ENCODE measurements at places on chromosomes 7 and 10.

DNA sequence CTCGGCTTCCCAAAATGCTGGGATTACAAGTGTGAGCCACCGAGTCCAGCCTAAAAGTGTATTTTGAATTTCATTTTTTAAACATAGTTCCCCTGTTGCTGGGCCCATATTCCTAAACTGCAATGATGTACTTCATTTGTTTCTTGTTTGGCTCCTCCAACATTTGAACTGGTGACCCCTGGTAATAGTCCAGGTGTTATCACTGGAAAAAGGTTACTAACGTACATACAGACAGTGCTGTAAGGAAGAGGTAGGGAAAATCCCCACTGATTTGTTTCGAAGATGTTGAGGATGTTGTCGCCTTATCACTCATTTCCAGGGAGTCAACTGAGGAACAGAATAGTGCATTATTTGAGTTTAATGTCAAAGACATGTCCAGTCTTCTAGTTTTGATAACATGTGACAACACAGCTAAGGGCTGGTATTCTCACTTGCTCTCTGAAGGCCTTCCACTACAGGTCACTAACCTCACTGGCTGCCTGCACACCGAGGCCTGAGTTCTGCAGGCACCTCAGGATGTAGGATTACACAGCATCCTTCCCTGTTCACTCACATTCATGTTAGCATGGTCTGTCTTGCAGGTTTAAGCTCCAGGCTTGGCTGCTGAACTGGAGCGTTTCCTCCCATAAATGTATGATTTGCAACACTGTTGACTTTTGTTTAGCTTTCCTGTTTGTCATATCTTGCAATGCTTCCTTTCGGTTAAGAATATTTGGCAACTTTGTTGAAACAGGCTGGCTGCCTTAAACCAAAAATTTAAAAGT is 362.8 kb downstream of the INHBA start:
- DNase-seq: no peak

DNA sequence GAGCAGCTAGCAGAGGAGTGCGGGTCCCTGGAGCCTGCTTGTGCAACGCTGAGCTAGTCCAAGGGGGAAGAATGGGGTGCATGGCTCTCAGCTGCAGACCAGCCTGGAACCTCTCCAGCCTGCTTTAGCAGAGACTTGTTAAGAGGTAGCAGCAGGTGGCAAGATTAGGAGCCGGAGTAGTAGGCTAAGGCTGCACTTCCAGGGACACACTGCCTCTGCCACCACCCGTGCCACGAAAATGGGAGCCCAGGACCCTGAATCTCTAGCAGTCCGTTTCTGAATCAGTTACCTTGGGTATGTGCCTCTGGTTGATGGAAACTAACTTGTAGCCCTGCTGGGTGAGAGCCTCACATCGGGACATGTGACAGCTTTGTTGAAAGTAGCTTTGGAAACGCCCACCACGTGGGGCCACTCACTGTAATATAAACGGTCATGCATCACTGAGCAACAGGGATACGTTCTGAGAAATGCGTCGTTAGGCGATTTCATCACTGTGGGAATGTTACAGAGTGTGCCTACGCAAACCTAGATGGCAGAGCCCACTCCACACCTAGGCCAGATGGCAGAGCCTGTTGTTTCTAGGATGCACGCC is 25.9 kb downstream of the HTRA1 start:
- no peak for DNase-seq

DNA sequence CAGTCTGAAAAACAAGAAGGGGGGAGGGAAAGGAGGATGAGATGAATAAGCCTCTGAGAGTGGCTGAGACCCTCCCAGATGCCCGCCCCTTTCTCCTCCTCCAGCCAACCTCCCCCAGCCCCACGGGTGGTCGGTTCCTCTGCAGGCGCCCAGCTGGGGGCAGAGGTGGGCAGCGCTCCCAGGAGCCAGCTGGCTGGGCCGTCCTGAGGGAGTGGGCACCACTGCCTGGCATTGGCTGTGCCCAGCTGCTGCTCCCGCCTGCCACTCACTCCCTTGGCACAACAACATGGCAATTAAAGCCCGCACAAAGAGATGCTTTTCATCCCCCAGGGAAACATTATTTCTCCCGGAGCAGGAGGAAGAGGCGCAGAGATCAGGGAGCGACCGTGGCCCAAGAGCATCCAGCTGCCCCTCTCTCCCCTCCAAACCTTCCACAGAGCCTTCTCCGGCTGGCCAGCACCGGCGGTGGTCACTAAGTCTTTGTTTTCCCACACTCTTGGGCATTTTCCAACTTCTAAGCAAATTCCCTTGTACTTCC is 107.2 kb downstream of the SPDYE5 start:
- peak; percentile 92 for DNase-seq

GRCh38 chr10:77804371-77804770 is 122.2 kb downstream of the DLG5 start:
- DNase-seq: no peak

- DNase-seq: peak; percentile 73
Observed at GRCh38 chr7:318476-318875, 28.5 kb downstream of the FOXL3 start.

DNA sequence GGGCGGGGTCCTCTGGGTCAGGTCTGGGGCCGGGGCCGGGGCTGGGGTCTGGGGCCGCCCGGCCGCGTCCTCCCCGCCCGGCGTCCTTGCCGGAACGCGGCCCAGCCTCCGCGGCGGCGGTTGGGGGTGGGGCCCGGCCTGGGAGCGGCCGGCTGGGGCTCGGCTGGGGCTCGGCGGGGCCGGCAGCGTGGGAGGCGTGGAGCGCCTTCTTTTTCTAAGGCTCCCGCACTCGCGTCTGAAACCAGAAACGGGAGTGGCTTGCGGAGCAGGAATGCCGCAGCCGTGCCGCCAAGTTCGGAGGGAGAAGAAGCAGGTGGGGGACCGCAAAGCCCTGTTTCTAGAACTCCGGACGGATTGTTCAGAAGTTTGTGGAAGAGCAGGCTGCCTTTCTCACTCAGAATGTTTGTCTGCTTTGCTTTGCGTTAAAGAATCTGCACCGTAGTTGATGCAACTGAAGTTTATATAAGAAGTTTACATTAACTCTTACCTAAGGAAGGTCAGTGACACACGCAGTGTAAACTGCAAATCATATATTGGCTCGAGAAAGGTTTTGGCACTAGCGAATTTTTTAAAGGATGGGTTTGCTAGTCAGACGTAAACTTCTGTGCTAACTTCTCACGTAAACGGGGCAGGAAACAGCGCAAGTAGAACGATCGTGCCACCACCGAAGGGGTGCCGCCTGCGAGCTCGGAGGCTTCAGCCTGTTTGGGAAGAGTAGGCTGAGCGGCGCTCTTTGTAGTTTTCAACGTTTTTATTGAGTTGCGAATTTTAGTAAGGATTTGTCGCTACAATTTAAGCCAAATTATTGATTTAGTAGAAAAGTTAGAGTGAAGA is 729 bp downstream of the DNAJB6 start:
- peak; percentile 91 for DNase-seq

DNA sequence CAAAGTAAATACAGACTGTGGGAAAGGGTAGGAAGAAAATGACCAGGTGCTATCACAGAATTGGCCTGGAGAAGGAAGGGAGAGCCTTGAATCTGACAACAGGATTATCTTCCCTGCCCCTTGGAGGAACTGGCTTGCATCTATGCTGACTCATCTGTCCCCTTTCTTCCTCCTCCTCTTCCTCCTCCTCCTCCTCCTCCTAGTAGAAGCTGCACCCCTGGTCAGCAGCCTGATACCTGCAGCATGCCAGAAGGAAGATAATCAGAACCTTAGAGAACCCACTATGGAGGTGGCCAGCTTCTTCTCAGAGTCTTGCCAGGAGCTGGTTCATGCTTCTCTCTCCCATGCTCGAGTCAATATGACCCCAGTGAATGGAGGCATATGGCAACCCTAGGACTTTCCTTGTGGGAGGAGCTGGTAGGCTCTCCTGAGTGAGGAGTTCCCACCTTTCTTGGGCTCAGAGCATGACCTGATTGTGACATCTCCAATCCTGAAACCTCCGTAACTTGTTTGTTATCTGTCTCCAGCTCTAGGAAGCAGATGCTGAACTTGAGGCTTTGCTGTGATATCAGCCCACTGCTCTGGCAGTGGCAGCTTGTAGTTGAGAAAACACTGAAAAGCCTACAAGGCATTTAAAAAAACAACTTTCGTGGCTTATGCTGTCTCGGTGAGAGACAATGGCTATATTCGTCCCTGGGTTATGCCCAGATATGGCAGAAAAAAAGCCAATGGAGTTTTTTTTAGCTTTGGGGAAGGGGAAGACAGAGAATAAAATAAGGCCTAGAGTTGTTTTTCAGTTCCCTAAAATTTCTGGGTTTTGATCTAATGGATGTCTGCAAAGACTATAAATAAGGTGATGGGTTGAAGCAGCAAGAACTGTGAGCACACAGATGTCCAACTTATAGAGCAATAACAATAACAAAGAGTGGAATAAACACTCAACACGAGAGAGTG is 60.6 kb downstream of the CDHR3 start:
- DNase-seq: no peak

DNA sequence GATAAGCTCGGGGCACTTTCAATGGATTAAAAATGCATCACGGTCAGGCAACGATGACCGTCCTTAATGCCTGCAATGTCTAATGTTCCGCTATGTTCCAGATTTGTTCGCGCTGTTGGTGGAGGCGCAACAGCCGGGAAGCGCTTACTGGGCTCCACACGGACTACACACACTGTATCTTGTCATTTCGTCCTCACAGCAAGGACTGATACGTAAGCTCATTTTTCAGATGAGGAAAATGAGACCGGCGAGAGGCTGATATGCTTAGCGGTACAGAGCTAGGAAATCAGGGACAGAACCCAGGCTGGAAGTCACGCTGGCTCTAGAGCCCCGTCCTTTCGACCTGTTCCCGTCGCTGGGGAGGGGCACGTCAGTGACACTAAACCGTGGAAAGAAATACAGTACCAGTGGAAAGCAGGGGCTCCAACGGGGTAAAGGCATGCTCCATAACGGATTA is 670 bp downstream of the TPK1 start:
- DNase-seq: peak; percentile 65

GRCh38 chr10:86868353-86868752 is 89.1 kb downstream of the MMRN2 start:
- DNase-seq: no peak

DNA sequence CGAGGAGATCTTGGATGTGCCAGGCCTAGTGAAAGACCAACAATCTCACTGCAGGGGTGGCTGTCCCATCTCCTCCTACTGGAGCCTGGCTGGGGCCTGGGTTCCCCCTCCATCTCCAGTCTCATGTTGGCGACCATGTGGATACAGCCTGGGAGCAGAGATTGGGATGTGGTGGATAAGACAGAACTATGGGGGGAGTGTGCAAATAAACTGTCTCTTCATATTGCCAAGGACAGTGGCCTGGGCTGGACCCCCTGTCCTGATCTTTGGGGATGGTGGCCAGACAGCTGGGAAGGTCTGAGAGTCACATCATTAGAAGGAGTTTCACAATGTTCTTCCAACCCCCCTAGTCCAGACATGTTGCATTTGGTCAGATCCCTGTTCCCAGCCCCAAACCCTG is 5.8 kb upstream of the MINDY4 start:
- DNase-seq: no peak

- DNase-seq: no peak
Observed at GRCh38 chr7:153590571-153590970, 461.6 kb upstream of the DPP6 start.

DNA sequence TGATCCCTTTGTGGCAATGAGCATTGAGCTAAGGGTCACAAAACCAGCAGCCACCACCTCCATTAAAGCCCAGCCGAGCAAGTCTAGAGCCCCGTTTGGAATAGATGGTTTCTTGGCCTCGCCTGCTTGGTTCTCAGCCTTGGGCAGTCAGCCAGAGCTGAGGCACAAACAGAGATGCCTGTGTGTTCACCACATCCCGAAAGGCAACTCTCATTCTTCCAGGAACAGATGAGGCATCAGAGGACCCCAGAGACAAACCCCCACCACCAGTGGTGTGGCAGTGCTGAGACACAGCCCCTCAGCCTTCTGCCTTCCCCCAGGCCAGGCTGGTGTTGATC is 203.3 kb upstream of the ZMIZ1 start:
- no peak for DNase-seq

DNA sequence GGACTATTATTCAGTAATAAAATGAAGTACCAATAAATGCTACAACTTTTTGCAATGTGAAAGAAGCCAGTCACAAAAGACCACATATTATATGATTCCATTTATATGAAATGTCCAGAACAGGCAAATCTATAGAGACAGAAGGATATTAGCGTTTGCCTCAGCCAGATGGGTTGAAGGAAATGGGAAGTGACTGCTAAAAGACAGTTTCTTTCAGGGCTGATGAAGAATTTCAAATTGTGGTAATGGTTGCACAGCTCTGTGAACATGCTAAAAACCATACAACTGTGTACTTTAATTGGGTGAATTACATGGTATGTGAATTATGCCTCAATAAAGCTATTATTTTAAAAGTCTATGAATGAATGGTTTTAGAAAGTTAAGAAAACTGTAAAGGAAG is 23.9 kb upstream of the REEP3 start:
- no peak for DNase-seq

DNA sequence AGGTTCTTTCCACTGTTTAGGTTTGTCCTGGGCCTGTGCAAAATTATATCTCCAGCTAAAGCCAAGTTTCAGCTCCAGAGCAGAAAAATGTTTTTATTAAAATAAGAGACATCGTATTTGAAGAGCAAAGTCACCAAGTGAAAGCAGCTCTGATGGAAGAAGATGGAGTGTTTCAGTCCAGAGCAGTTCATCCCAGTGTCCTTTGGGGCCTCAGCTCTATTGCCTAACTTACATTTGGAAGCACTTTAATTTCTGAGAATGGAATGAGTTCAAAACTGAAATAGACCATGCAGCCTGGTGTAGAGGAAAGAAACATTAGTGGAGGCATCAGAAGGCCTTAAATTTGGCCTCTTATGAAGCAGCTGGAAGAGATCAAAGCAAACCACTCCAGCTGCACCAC is 545.2 kb downstream of the SORCS1 start:
- DNase-seq: no peak

GRCh38 chr7:50068026-50068425 is 25.0 kb downstream of the ZPBP start:
- DNase-seq: no peak

DNA sequence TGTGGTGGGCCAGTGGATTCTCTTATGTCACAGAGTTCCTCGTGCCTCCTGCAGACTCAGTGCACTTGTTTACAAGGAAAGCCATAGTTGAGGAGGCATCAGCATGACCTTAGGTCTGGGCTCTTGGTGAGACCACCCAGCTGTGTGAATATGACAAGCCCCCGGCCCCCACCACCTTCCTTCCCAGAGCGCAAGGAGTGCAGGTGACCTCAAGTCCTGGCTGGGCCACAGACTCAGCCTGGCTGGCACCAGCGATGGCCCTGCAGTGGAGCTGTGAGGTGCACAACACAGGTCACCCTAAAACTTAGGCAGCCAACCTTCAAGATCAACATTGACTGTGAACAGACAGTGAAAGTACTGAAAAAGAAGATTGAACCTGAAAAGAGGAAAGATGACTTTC is 14.2 kb upstream of the SEMA3E start:
- no peak for DNase-seq

GRCh38 chr10:103747193-103747865 is 108.0 kb downstream of the SH3PXD2A start:
- DNase-seq: no peak
